ENCODE measurements at places on chromosomes 1 and 21. TPM values are rescaled to one million over a fixed set of nuclear protein-coding genes. Genes with fewer than 3 reads are reported as not detected.
A peak's percentile ranks its signal among the peaks of the same experiment; 100 is the strongest.

GRCh38 chr1:64886877-64887276 is 79.5 kb downstream of the JAK1 start:
- no peak for DNase-seq

GRCh38 chr1:1302951-1303509 is 4.7 kb downstream of the ACAP3 start:
- DNase-seq, result no peak

GRCh38 chr1:160767395-160768294 is 28.3 kb upstream of the LY9 start:
- DNase-seq, result no peak

DNA sequence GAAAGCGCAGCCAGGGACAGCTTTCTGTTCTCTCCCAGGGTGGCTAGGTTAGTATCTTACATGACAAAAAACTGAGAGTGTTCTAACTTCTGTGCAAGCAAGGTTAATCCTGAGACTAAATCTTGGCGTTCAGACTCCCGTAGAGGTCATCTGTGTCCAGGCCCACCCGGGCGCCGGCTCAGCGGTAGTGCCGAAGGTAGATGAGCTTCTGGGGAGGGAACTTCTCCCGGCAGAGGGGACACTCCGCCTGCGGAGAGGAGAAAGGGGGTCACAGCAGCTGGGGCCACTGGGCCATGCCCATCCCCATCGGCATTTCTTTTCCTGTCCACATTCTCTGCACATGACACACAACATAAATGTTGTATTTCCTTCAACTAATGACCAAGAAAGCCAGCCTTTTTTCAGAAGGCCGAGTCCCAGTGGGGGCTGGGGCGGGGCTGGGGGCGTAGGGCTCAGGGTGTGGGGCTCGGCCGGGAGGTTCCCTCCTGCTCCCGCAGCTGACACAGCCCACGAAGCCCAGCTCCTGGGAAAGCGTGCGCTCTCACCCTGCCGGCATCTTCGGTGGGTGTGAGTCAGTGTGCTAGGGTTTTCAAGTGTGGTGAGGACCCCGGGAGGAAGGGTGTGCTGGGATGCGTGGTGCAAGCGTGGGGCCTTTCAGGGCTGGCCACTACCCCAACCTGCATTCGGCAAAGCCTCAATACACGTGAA is 6.6 kb downstream of the PEX10 start:
- no peak for DNase-seq

GRCh38 chr21:34337741-34338140 is 26.1 kb upstream of the KCNE2 start:
- no peak for DNase-seq

GRCh38 chr1:225514671-225515081 is 86.8 kb upstream of the LBR start:
- no peak for DNase-seq

DNA sequence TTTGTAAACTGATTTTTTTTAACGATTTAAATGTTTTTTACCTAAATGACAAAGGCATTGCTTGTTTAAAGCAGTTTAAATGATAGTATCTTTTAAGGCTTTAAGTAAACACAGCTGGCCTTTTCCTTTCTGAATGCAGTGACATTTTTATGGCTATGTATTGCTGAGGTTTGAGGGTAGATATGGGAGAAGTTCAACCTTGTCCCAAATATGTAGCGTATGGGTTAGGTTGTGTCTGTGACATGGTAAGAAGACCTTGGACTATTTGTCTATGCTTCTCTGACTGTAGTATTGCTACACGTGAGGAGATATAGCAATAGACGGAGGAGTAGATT is 32.5 kb downstream of the PKNOX1 start:
- no peak for DNase-seq

GRCh38 chr1:79551321-79551720 is 544.8 kb upstream of the ADGRL4 start:
- DNase-seq, result no peak

DNA sequence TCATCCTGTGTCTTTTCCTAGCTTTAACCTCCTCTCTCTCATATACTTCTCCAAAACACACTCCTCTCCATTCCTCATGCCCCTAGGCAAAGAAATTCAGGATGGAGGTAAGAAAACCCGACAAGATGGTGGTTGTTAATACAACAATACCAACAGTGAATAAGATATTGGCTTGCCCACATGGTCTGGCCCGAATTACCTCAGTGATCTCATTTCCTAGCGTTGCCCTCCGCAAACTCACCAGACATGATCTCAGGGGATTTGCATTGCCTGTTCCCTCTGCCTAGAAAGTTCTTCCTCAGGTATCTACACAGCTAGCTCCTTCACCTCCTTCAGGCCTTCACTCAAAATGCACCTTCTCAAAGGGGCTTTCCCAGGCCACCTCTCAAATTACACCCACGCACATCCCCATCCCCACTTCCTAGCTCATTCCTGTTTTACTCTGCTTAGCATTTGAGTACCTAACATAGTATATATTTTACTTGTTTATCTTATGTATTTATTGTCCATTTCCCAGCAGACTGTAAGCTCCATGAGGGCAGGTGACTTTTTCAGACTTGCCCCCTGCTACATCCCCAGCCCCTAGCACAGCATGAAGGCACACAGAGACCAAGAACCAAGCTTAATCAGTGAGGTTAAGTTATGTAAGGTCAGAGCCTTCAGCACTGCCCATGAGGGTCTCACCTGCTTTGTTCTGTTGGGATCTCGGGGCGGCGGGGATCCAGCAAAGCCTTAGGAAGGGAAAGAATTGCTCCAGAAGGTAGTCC is 10.2 kb upstream of the UBR4 start:
- no peak for DNase-seq

DNA sequence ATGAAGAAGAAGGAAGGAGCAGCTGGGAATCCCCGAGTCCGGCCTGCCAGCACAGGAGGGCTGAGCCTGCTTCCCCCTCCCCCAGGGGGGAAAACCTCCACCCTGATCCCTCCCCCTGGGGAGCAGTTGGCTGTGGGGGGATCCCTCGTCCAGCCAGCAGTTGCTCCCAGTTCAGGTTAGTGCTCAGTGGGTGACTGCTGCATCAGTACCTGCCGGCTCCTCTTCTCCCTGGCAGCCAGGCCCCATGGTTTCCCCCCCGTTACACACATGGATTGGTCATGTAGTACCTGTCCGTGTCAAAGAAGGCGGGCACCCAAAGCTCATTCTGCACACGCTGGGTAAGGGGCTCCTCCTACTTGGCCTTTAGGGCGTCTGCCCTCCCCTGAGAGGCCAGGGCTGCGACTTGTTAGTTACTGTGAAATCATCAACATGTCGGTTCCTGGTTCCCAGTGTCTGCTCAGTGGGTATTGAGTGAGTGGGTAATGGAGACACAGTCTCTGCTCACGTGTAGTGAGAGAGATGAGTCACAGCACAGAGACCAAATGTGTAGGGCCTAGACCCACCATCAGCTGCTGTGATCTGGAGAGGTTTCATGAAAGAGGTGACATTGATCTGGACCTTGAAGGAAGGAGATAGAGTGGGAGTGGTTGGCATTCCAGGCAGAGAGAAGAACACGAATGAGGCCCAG is 11.5 kb downstream of the NECAP2 start:
- no peak for DNase-seq

DNA sequence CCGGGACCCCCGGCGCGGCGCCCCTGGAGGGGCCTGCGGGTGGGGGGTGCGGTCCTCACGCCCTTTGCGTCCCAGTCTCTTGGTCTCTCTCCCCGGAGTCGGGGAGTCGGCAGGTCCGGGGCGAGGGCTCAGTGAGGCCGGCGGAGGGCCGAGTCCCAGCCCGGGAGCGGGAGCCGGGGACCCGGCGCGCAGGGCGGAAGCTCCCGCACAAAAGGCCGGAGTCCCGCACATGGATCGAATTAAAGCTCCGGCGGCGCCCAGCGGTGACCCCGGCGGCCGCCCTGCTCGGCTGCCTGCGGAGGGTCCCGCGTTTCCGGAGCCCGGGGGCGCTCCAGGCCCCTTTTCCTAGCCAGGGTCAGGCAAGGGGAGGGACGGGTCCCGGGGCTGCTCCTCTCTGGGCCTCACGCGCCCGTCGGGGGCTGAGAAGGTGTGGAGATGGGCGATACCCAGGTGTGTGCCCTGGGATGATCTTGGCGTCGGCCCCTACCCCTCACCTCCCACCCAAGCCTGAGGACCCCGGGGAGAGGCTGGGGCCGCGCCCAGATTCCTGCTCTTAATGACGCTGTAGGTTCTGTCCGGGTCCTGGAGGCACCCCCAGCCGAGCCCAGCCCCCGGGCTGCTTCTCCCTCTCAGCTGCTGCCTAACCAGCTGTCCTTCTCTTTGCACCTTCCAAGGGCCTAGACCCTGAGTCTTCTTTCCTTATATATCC is 512 bp downstream of the FBLIM1 start:
- no peak for DNase-seq

DNA sequence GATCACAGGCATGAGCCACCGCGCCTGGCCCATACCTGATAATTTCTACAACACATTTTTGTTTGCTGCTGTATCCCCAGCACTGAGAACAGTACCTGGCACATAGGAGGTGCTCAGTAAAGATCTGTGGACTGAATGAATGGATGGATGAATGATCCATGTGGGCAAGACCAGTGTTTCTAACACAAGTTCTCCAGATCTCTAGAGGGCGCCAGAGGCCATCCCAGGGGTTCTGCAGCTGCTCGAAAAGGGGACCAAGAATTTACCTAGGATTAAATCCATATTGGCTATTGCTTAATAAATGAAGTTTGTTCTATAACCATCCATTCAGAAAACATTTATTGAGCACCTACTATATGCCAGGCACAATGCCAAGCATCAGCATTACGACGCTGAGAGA is 167.7 kb downstream of the ACTL8 start:
- peak; percentile 40 for DNase-seq

DNA sequence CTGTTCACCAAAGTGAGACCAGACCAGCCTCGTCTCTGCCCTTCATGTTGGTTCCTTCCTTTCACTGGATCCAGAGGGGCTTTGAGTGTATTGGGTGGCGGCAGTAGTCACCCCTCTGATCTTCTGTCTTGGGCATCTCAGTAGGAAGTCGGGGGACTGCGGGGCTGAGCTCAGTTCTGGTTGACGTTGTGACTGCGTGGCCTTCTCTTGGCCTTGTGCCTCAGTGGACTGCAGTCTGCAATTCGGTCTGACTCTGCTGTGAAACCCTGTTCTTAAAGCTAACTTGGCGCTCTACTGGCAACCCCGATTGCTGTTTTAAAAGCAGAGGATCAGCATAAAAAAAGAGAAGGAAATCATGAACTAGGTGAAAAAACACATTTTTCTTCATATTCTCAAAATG is 56.7 kb downstream of the SLC37A1 start:
- no peak for DNase-seq

DNA sequence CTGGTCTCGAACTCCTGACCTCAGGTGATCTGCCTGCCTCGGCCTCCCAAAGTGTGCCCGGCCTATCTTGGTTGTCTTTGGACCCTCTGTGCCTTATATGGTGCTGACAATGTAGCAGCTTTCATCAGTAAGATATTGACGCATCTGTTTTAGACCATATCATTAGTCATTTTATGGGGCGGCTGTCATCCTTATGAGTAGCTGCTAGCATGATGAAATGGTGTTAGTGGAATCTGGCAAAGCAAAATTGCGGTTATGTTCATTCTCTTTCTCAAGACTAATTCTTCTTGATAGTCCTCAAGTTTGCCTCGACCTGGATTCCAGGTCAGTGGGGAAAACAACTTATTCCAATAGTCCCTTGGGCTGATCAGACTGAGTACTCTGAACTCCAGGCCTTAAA is 199.9 kb downstream of the PRDM2 start:
- DNase-seq, result no peak

GRCh38 chr1:186535388-186536133 is 74.6 kb upstream of the PDC start:
- peak; percentile 54 for DNase-seq

GRCh38 chr1:212235857-212236256 is 49.4 kb upstream of the PPP2R5A start:
- DNase-seq, result no peak

DNA sequence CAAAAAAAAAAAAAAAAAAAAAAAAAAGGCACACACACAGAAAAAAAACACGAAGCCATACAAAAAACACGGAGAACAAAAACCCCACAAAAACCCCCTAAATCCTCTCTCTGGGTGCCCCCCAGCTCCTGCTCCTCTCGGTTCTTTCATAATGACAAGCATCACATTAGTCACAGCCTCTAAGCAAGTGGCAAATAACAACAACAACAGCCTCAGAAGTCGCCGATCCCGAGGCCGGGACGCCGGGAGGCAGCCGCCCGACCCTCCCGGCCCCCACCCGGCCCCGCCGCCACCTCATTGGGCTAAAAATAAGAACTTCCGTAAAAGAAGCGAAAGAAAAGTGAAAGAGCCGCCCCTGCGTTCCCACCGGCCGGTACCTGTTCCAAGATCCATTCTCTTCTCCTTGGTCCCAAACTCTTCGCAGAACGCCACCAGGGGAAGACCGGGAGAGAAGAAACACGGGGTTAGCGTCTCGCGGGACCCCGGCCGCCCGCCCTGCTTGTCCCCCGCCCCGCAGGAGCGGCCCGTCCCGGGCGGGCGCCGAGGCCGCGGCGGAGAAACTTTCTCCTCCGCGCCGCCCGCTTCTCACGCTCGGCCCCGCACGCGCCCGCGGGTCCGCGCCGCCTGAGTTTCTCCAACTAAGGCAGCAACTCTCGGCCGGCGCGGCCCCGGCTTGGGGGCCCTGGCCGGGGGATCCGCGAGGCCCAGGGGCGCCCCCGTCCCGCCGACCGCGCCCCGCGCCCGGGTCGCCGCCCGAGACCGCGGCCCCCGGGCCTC is 102.8 kb downstream of the CASZ1 start:
- peak; percentile 27 for DNase-seq

- DNase-seq, result no peak
Measured at GRCh38 chr1:240074422-240074821, 17.3 kb upstream of the FMN2 start.

DNA sequence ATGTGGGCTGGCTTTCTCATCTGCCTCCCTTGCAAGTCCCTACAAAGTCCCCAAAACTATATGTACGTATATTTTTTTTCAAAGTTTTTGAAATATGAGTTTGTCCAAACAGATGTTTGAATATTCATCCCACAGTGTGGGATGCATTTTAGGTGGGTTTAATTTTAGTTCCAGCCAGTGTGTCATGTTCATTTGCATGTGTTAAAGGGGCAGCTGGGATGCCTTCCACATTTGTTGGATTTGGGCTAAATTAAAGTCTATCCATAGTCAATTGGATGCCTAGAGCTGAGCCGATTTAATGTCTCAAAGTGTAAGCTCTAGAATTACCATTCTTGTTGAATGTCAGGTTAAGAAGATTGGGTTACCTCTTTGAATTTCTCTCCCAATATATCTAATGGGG is 139.2 kb downstream of the GALNT2 start:
- DNase-seq, result no peak

DNA sequence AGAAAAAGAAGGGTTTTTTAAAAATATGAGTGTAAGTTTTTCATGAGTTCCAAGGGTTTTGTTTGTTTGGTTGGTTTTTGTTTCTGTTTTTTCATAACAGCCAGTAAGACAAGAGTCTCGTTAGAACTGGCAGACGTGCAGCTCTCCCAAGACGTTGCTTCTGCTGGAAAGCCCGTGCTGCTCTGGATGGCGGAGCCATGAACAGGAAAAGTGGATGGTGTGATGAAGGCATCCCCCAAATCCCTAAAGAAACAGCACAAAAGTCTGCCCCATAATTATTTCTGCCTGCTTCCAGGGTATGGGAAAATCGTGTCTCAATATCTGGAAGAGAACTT is 157.9 kb upstream of the BACE2 start:
- DNase-seq, result no peak

GRCh38 chr1:182215764-182216163 is 154.3 kb upstream of the ZNF648 start:
- DNase-seq, result no peak

Gene GREM2
- total RNA-seq, result not detected

Gene SCNM1
- 48.4 TPM for total RNA-seq

Gene MANEAL
- total RNA-seq, result 35.2 TPM

Gene SPATA45
- not detected for total RNA-seq

Gene ANGPTL3
- not detected for total RNA-seq

Gene ANGPTL7
- total RNA-seq, result not detected

Gene LRRC47
- 41.1 TPM for total RNA-seq

Gene CFAP45
- total RNA-seq, result 0.76 TPM

Gene MXRA8
- total RNA-seq, result not detected

Data from HT-29 (cell line).